ENCODE measurements at places on chromosomes 3 and 15.

GRCh38 chr3:27125821-27126501 is 243.2 kb downstream of the NEK10 start:
- no peak for DNase-seq

GRCh38 chr3:102224171-102224570 is 210.6 kb upstream of the ZPLD1 start:
- DNase-seq: no peak

DNA sequence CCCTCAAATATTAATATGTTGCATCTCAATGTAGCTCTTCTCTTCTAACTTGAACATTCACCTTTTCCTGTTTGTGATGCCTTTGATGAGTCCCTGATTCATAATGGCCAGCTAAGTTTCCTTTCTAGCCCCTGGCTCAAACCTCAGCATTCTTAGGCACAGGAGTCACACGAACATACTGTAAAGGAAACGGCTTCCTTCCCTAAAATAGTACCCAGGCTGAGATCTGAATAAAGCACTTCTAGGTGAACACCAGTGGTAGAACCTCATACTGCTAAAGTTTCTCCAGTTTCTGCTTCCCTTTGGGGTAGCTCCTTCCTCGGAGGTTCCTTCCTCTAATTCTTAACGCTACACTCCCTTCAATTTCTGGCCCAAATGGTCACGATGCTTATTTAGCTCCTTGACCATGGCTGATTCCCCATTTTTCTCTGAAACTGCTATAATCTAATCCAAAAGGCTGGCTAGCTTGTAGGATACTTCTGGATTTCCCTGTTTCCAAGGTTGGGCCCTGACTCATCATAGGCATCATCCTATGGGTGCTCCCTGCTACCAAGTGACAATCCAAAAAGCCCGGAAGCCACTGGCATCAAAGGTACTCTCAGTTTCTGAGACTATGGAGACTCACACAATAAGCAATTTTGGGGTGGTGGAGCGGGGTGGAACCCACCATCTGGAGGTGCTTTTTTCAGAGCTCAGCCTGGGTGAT is 2.4 kb downstream of the ANAPC13 start:
- DNase-seq: no peak

DNA sequence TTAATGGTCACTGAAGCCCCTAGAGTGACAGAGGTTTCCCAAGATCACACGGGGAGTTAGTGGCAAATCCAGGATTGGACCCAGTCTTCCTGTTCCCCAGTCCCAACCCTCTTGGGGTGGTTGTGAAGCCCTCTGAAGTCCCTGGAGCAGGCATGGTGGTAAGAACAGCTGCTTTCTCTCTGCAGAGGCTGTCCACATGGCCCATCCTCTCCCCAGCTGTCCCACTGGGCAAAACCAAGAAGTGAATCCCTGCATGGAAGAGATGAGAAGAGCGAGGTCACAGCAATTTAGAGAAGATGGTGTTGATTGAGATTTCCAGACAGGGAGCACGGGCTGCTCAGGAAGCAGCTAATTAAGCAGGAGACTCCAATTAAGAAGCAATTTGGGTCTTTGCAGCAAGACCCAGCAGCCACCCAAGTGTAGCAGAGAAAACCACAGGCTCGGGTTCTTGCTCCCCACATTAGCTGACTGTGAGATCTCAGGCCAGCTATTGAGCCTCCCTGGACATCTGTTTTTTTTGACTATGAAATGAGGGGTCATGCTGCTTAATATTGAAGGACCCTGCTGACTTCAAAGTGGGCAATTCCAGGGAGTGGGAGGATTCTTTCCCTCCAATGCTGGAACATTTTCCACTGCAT is 14.8 kb upstream of the HDAC11 start:
- no peak for DNase-seq

- no peak for DNase-seq
Measured at GRCh38 chr15:30030345-30030744, 52.4 kb upstream of the GOLGA8J start.

DNA sequence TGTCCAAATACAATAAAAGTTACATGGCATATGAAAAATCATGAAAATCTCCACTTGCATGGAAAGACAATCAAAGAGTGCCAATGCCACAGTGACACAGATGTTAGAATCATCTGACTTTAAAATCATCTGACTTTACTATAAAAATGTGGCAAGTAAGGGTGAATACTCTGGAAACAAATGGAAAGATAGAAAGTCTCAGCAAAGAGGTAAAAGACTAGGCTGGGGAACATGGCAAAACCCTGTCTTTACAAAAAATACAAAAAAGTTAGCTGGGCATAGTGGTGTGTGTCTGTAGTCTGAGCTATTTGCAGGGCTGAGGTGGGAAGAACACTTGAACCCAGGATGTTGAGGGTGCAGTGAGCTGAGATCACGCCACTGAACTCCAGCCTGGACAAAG is 29.1 kb downstream of the ALPK3 start:
- DNase-seq: no peak

- no peak for DNase-seq
Measured at GRCh38 chr15:39099524-39099923, 481.4 kb upstream of the THBS1 start.

DNA sequence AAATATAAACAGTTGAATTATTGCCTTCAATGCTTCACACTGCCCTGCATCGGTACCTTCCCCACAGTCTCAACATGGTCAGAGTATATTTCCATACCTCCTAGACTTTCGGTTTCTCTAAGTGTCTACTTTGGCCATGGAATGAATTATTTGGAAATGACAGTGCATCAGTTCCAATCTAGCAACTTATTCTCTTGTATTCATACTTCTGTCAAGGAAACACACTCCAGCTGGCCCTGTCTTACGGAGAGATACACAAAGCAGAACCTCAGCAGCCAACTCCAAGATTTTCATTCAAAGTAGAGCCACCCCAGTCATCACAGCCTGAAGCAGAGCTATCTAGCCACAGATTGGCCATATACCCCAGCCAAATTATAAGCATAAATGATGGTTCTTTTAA is 518.4 kb upstream of the UBE2E2 start:
- no peak for DNase-seq

DNA sequence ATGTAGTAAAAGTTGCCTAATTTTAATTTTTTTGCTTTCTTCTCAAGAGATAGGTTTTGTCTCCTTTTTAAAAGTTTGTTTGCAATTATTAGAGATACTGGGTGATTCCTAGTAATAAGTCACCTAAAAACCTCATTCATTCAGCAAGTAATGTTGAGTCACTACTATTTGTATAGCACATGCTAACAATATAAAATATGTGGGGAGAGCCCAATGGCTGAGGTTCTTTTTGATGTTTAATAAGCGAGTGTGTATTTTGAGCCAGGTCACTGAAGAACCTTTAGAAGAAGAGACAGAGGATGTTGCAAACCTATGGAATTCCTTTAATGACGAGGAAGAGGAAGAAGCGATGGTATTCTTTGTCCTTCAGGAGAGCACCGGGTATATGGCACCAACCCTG is 123.7 kb upstream of the CHRM5 start:
- no peak for DNase-seq

DNA sequence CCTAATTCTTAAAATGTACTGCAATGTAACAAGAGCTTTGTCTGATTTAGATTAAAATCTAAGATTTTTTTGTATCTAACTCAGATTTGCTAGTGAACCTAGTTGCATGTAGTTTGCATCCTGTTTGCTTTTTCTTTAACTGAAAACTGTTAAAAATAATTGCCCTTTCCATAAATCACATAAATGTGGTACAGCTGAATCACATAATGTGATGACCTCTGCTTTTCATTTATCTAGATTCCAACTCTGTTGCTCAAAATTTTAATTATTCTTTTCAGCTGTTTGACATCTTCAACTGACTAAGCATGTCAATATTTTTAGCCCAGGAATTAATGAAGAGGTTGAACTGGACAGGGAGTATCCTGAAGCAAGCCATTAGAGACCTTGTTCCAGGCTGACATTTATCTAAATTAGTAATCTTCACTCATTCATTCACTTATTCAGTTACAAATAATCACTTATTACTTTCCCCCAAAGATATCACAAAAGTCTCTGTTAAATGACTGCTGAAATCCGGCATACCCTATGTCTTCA is 101.9 kb upstream of the PLXND1 start:
- DNase-seq: no peak

DNA sequence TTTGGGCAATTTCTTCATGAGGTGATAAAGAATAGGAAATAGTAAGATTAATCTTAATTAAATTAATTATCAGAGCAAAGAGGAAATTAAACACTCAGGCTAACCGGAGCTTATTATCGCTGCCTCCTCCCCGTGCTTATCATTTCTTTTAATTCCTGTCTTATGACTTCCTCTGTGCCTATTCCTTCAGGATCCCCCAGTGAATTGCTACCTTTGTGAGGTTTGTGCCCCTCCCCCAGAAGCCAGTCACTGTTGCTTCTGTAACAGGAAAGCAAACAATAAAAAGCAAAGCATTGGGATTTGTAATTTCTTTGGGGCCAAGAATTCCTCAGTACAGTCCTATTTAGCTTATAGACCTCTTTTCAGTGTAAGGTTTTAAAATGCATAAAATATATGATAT is 164.5 kb downstream of the CADPS start:
- DNase-seq: no peak

DNA sequence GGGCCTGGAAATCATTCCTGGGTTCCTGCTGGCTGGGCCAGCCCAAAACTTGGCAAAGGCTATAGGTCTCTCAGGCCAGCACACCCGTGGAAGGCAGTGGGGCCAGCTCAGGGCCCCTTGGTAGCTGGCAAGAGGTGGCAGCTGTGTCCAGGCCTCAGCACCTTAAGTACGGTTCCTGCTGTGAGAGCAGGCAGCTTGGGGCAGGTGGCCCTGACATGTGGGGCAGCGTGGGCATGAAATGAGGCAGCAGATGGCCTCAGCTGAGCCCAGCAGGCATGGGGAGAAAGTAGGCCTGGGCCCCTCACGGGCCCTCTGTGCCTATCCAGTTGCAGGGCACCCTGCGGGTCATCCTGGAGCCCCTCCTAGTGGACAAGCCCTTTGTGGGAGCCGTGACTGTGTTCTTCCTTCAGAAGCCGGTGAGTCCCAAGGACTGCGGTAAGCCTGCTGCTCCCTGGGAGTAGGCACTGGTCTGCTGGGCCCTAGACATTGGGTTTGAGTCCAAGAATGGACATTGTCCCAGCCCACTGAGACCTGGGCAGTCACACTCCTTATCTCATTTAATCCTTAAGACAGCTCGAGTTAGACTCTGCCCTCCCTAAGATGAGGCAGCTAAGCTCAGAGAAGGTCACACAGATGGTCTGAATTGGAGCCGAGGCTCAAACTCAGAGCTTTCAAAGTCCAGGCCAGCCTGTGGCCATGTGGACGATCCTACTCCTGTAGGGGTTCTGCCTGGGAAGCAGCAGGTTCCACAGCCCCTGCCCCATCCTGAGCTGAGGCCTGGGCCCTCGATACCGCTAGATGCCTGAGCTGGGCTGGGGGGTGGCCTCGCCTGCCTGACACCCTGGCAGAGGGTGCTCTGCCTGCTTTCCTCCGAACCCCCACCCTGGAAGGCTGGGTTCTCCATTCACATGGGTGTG is 25.5 kb downstream of the ESYT3 start:
- DNase-seq: no peak

- DNase-seq: no peak
Measured at GRCh38 chr3:110773413-110773954, 298.1 kb upstream of the NECTIN3 start.

DNA sequence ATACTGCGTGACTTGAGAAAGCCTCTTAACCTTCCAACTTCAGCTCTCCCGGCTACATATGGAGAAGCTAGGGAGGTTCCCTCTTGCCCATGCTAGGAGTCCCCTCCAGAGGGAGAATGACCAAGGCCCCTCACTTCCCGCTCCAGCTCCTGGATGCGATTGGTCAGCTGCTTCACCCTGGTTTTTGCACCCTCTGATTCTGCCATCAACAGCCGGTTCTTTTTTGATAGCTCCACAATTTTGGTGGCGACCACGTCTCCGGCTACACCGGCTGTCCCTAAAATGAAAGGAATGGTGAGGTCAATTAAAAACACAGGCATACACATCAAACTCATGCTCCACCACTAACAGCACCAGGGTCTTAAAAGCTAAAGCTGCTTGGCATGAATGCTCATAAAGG is 20.6 kb downstream of the CCDC13 start:
- DNase-seq: no peak

- DNase-seq: no peak
Measured at GRCh38 chr3:29515451-29515850, 234.6 kb downstream of the RBMS3 start.

GRCh38 chr3:80350771-80351170 is 583.0 kb upstream of the ROBO1 start:
- no peak for DNase-seq

DNA sequence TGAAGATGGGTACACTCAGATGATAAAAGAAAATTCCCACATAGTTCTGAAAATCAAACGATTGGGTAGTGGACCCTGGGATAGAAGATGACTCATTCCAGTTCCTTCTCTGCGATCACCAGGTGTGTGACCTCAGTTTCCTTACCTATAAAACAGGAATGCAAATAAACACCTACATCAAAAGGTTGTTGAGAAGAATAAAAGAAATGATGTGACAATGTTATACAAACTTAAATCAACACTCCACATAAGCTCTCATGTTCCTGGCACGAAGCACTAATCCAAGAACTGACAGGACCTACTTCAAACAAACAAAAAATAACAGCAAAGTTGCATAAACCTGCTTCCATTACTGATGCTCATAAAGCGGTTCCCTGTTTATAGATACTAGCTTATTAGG is 69.2 kb downstream of the RORA start:
- DNase-seq: no peak

GRCh38 chr15:99241752-99242151 is 7.6 kb downstream of the TTC23 start:
- DNase-seq: no peak

DNA sequence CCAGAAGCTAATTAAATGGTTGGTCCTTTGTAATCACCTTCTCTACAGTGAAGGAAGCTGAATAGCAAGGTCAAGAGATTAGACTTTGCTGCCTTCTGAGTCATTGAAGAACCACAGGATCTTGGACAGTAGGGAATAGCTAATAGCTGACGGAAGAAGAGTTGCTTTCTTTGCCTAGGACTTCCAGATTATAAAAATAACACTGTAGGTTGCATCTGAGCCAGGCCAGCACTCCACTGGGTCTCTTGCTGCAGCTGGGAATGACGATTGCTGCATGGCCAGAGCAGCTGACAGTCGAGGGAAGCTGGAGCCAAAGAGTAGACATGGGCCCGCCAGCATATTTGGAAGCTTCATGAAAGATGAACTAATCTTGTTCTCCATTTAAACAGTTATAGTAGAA is 81.5 kb upstream of the KCNMB2 start:
- no peak for DNase-seq

DNA sequence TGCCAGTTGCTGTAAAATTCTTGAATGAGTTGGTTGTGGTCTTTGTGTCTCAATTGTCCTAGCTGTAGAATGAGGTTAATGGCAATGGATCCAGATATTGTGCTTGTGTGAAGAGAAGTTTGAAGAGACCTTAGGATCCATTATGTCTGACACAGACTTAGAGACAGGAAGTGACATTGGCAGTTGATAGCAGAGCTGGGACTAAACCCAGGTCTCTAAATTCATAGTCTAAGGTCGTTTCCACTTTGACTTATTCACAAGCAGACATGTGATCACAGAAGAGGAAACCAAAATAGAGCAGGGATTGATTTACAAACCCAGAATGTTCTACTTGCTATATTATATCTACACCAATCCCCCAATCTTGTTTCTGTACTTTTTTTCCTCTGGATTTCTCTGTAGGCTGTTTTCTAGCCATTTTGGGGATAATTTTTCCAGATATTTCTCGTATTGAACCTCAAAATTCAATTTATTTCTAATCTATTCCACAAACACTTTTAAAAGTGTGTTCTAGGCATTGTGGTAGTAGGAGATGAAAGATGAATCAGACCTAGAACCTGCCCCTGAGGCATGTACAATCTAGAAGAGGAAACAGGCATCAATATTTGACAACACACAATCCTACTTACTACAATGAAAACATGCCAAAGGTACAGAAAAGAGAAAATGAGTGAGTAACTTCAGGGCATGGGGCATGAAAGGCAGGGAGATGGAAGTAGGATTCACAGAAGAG is 123.3 kb downstream of the NFKBIZ start:
- DNase-seq: no peak

All from C1 segment of cervical spinal cord (tissue), 14 donors.